G401 (cell line): ENCODE measurements at places on chromosomes 1 and 21.
A peak's percentile ranks its signal among the peaks of the same experiment; 100 is the strongest.

GRCh38 chr1:241715956-241716355, 63.9 kb downstream of the WDR64 start:
- DNase-seq, result no peak

DNA sequence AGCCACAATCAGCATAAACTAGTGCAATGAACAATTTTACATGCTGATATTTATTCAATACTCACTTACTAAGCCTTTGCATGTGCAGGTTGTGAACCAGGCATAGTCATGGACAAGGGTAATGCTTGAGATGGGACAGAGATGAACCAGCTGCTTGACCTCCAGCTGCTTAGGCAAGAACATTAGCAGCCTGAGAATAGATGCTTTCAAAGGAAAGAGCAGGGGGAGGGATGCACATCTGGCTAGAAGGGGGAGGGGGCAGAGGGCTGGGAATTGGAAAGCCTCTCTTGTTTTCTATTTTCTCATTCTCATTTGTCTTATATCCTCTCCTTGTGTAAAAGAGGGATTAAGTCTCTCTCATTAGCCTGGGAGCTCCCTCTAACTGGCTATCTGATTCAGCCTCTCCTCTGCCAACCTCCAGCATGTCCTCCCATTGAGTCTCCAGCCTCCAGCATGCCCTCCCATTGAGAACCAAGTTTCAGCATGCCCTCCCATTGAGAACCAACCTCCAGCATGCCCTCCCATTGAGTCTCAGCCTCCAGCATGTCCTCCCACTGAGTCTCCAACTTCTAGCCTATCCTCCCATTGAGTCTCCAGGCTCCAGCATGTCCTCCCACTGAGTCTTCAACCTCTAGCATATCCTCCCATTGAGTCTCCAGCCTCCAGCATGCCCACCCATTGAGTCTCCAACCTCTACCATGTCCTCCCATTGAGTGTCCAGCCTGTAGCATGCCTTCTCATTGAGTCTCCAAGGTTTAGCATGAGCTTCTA, 38.4 kb upstream of the TRABD2B start:
- no peak for DNase-seq

GRCh38 chr1:40630488-40631223, 34.8 kb downstream of the RIMS3 start:
- no peak for DNase-seq

GRCh38 chr21:37551331-37551992, 184.9 kb downstream of the DYRK1A start:
- peak; percentile 63 for DNase-seq

GRCh38 chr1:34911465-34911864, 18.0 kb downstream of the DLGAP3 start:
- no peak for DNase-seq

DNA sequence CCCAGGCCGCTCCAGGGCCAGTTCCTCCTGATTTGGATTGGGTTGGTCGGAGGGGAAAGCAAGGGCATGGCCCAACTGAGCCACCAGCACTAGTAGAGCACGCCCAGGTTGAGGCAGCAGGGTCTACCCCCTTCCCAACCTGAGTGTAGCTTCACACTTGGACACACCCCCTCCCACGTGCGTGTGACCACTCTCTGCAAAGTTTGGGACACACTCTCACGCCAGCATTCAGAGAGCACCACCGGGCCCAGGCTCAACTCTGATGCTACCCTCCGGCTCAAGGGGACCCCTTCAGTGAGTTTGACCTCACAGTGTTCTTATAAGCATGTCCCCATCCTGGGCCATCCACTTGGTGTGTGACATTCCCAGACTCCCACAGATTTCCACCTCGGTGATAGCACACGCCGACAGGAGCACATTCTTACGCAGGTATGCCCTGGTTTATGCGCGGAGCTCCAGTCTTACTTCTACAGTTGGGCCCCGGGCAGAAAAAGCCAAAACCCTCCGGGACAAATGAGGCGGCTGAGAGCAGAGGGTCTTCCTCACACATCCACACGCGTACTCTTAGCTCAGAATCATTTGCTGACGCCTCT, 3.0 kb upstream of the DMRTA2 start:
- no peak for DNase-seq

- DNase-seq, result no peak
Measured at GRCh38 chr1:85700422-85700821, 7.8 kb downstream of the ZNHIT6 start.

- DNase-seq, result peak; percentile 7
Measured at GRCh38 chr1:230002164-230002803, 64.8 kb upstream of the GALNT2 start.

DNA sequence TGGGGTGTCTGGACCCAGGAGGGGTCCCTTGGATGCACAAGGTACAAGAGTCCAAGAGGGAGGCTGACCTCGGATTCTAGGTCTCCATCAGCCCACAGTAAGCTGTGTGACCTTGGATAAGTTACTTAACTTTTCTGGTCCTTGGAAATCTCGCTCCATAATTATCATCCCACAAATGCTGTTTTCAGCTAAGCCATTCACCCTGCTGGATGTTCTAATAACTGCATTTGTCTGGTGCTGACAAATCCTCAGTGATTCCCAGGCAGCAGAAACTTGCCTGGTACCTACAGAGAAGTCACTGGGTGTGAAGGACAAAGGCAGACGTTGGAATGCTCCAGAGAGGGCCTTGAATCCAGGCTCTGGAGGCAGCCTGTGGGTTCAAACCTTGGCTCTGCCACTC, 89.7 kb downstream of the IGSF21 start:
- DNase-seq, result no peak

DNA sequence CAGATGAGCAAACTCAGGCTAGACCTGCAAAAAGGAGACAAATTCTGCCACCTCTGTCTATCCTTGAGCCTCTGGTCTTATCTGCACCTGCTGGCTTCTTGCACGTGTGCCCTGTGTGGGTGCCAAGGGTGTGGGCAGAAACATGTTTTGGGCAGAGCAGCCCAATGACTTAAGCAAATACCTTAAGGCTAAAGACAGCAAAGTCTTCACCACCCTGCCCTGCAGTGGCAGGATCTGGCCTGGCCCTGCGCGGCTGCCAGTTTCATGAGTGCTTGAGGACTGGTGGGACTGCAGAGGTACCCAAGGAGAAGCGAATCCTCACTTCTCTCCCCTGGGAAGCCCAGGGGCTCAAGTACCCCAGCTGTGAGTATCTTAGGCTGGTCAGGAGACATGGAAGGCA, 3.8 kb upstream of the SLC26A9 start:
- DNase-seq, result no peak

DNA sequence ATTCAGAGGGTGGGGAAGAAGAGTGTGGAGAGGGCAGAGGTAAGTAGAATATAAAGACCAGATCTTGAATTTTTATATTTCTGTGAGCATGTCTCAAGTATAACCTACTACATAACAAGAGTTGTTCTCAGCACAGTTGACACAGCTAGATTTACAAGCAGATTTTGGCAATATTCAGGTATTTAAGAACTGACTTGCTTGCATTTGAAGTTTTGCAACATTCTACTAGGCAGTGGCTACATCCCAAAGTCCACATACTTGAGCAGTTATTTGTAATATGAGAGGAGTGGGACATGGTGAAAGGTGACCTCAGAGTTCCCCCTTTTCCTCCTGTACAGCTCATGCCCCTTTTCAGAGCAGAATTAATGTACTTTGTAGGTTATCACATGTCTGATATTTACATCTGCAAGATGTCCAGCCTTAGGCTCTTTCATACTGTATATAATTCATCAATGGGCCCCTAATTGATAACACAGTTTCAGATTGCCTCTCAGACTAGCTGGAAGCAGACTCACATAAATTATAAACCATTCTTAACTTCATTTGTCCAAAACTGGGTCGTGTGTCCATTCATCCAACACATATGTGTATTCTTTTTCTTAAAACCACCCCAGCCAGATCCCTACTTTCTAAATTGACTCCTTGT, 136.7 kb upstream of the RAVER2 start:
- no peak for DNase-seq

DNA sequence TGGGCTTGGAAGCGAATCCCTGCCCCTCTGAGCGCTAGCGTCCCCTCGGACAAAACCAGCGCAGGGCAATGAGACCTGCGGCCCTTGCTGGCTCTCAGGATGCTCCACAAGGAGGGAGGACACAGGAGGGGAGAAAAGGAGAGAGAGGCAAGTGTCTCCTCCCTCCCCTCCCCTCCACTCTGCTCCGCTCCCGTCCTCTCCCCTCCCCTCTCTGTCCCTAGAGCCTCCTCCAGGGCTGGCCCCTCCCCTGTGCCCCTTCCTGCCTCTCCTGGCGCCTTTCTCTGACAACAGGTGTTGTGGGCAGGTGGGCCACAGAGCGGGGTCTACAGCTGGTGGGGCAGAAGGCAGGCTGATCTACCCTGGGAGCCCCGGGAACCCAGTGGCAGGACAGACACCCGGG, 35.2 kb downstream of the TP73 start:
- no peak for DNase-seq

DNA sequence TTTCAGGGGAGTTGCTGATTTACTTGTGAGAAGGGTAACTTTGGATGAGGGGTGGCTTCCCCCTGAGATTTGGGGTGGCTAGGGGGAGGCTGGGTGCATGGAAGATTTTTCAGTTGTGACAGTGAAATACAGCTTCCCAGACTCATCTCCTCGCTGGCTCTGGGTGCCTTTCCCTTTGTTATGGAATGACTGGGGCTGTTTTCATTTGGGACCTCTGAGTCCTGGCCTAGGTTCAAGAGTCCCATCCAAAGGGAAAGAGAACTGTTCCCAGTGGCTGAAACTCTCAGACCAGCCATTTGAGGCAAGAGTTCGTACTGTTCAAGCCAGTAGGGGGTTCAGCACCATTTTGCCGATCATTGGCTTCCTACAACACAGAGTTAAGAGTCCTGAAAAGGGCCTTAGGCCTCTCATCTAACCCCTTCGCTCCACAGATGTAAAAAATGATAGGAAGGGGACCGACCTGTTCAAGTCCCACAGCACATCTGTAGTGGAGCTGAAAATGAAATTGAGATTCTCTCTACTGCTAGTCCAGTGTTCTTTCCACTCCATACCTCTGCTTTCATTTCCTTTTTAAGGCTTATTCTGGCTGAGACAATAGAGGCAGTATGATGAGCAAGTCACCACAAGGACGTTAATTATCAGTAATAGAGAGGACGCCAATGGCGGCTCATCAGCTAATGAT, 958 bp downstream of the DDR2 start:
- peak; percentile 13 for DNase-seq

- no peak for DNase-seq
Measured at GRCh38 chr1:151535326-151536271, 4.5 kb upstream of the TUFT1 start.

DNA sequence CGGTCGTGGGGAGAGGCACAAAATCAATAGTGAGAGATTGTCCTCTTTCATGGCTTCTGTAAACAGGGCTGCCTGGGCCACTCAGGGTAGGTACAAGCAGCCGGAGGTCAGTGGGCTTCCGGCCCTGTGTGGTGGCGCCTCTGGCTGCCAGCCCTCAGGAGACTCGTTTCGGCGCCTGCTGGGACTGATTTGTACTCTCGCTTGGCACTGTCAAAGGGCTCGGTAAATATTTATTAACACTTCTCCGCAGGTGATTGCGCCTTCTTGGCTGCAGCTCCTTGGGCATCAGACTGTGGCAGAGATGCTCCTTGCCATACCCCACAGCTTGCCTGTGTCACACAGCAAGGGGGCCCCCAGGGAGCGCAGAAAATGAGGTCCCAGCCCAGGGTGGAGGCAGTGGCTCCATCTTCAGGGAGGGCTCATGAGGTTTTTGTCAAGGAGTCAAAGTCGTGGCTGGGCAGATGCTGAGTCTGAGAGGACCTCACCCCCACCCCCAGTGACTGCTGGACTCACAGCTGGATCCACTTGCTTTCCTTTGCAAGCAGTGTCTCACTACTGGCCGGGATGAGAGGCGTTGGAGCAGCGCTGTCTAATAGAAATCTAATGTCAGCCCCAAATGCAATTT, 262.5 kb downstream of the GRIK3 start:
- DNase-seq, result no peak

DNA sequence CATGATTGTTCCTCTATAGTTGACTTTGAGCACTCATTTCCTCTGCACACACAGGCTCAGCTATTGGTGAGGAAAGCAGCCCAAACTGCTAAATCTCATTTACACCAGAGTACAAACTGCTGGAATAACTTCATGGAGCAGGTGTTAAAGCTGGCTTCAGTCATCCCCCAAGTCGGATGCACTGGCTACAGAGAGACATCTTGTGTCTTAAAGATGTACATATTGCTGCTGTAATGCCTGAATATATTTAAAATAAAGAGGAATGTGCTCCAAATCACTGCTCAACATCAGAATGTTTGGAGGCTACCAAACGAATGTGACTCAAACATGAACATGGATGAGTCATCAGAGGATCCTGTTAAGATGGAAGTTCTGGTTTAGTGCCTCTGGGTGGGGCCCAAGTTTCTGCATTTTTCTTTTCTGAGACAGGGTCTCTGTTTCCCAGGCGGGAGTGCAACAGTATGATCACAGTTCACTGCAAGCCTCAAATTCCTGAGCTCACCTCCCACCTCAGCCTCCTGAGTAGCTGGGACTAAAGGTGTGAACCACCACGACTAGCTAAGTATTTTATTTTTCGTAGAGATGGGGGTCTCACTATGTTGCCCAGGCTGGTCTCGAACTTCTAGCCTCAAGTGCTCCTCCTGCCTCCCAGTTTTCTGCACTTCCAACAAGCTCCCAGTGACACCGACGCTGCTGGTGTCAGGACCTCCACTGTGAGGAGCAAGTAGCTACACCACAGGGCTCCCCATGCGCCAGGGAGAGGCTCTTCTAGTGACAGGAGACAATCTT, 79.0 kb upstream of the KRTAP19-8 start:
- DNase-seq, result no peak

DNA sequence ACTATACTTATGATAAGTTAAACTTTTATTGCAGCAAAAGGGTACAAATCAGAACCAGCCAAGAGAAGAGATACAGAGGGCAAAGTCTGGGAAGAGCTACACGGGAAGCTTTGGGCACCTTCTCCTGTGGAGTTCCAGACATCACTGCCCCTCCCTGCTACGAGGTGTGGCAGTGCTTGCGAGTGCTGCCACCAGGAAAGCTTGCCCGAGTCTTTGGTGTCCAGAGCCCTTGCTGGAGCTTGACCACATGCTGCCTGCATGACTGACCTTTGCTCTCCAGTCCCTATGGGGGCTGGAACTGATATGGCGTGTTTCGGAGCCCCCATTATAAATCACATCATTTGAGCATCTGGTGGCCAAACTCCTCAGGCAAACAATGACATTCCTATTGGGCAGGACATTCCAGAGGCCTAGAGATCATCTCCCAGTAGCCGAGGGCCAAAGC, 23.4 kb downstream of the PLEKHO1 start:
- DNase-seq, result no peak

GRCh38 chr1:39711104-39711965, 20.1 kb upstream of the HPCAL4 start:
- DNase-seq, result no peak
